CD14-positive monocyte (primary cell): ENCODE measurements at places on chromosomes 16 and 17.

- DNase-seq: peak; percentile 86
Measured at GRCh38 chr17:82205720-82206508, 6.7 kb downstream of the CCDC57 start.

GRCh38 chr17:73029991-73030390 is 62.5 kb downstream of the SLC39A11 start:
- no peak for DNase-seq

DNA sequence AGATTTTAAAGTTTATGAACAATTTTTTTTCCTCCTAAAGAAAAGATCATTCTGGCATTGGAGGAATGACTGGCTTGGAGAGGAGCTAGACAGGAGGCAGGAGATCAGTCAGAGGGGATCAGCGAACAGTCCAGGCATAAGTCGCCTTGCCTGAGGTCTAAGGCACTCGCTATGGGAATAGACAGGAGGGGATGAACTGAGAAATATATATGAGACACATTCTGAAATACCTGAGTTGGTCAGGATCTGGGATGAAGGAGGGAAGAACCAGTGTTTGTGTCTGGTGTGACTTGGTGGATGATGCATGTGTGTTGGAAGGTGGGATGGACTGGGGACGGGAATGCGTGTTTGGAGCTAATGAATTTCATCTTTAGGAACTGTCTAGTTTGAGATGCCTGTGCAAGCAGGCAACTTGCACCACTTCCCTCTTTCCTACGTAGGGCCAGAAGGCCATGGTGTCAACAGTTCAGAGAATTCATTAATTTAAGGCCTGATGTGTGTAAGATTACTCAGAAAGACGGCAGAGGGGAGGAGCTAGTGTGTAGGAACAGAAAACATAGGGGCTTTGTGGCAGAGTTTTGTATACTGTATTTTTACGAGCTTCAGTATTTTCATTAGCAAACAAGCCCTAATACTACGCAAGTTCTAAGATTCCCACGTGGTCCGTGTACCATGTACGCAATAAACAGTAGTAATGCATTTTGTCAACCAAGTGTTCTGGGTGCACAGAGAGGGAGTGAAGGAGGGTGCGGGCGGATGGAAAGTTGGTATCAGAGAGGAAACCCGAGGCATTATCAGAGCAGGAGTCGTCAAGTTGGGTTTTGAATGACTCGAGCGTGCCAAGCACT is 825 bp downstream of the HEATR6 start:
- DNase-seq: peak; percentile 59

DNA sequence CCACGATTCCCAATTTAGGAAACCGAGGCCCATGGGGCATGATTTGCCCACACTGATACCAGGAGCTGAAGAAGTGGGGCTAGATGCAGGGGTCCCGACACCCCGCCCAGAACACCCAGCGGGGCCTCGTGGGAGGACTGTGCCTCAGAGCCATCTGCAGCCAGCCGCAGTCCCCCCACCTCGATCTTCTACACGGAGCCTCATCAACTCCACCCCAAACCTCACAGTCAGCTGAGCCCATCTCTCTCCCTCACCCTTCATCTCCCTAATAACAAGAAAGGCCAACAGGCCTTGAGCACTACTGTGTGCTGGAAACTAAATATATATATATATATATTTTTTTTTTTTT is 4.2 kb downstream of the ITGAE start:
- DNase-seq: no peak

- peak; percentile 99 for DNase-seq
Measured at GRCh38 chr17:17836250-17836817, 452 bp downstream of the SREBF1 start.

DNA sequence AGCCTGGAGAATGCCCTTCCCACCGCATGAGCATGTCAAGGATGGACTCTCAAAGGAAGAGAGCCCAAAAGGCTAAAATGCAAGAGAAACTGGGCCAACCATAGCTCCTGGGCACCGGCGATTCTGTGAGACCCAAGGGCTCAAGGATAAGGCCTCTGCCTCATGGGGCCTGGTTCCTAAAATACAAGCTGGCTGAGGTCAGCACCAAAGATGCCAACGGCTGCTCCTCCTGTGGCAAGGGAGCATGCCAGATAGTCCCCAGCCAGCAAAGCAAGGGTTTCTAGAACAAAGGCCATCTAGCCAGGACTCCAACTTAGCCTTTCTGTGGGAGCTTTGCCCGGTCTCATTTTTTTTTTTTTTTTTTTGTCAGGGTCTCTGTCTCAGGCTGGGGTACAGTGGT is 20.1 kb downstream of the GPRC5B start:
- no peak for DNase-seq

DNA sequence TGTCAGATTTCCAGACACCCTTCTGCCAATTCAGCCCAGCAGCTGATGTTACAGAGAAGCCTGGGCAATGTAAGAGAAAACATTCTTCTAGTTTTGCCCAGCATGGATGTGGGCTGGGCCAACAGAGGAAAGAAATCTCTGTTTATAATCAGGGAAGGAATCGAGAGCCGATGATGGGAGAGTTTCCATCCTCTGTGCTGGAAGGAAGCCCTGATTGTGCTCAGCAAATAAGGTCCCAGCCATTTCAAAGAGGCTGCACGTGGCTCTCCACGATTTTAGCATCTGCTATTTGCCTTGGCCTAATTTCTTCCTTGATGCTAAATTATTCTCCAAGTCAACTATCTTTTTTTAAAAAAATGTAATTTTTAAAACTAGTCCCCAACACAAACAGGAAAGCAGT is 70.0 kb downstream of the IRX6 start:
- no peak for DNase-seq

DNA sequence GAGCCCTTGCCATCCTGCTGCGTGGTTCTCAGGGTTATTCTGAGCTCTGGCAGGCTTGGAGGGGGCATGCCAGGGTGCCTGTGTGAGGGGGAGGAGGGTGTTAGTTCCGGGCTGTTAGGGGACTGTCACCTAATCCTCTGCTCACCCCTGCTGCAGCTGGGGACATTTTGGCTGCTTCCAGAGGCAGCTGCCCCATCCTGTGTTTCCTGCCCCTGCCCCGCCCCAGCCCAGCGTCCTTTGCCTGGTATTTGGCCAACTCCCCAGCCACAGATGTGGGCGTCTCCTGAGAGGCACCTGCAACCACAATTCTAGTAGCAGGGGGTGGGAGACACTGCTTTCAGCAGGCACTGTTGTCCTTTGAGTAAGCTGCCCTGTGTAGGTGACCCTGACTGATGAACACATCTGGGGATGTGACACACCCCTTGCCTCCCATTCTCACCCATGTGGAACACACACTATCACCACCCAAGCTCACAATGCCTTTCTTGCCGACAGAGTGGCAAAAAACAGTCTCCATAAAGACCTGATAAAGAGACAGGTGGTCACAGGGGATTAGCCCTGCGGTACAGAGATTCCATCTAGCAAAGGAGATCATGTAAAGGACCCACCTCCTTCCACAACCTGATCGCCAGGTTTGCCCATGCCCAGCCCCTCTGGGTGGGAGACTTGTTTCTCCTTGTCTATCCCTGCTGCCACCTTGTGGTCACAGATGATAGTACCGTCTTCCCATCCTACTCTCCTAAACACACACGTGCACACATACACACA is at the start of gene CHRNE:
Gene CHRNE, minus strand, starts transcription at position 48 of the 768 bp plus-strand sequence. Its CDS starts 35 bp downstream, at position 13.
- DNase-seq: peak; percentile 62

DNA sequence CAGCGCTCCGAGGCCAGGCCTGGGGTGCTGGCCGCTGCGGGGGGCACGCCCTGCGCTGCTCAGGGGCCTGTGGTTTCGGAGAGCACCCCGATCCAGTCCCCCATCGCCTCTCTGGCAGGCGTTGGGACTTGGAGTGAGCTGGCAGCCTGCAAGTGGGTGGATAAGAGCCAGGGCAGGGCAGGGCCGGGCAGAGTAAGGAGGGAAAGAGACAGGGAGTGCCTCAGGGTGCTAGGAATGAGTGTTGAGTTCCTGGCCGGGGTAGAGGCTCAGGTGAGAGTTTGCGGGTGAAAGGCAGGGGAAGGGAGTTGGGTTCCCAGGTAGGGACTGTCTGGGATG is 1.3 kb downstream of the CDH13 start:
- DNase-seq: no peak

DNA sequence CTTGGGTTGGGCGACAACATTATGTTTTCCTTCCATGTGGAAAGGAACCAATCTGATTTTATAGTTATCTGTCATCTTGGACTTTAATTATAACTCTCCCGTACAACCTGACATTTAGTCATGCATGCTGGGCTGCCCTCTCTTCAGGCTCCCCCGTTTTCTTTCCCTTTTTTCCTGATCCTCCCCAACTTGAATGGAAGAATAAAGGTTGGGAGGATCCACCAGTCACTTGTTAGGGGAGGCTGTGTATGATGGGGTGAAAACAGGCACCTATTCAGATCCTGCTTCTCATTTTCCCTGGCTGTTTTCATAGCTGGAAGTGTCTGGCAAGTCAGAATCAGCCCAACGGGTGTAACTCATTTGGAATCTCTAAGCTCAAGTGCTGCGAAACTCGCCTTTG is 267.2 kb upstream of the SALL1 start:
- no peak for DNase-seq

DNA sequence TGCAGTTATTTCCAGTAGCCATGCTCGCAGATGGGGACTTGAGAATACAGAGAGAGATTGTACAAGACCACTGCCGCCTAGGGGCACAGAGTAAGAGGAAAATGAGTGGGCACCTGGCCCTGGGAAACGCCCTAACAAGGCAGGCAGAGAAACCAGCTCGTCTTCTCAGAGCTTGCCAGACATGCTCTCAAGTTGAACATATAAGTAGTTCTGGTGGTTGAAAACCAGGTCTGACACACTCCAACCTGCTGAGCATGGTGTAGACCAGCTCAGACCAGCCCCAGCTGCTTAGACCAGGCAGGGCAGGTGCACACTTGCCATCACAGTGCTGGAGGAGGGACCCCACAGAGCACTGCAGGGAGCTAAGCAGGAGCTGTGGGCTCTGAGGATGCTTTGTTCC is 250.5 kb downstream of the CPPED1 start:
- DNase-seq: no peak

- no peak for DNase-seq
Measured at GRCh38 chr16:4261557-4262172, 11.2 kb downstream of the TFAP4 start.

- no peak for DNase-seq
Measured at GRCh38 chr16:84281074-84281473, 13.6 kb upstream of the WFDC1 start.

GRCh38 chr16:79098907-79099306 is 501.6 kb downstream of the MAF start:
- peak; percentile 68 for DNase-seq

DNA sequence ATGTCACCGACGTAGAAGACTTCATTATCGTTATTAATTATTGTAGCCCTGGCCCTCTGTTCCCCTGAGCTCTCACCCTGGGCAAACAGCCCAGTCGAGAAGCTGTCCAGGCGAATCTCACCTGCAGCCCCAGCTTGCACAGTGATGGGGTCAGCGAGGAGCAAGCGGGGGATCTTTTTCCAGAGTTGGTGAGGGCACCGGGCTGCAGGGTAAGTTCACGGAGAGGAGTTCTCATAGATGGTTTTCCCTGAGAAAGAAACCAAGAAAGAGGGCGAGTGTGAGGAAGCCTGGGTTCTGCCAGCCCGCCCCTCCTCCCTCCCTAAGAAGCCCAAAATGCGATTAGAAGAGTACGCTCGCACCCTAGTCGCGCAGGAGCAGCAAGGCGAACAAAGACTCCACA is 436 bp downstream of the SPAG5 start:
- DNase-seq: no peak

GRCh38 chr16:7085776-7086175 is 246.9 kb upstream of the RBFOX1 start:
- DNase-seq: no peak

GRCh38 chr16:47925811-47926460 is 229.9 kb downstream of the ABCC12 start:
- no peak for DNase-seq

DNA sequence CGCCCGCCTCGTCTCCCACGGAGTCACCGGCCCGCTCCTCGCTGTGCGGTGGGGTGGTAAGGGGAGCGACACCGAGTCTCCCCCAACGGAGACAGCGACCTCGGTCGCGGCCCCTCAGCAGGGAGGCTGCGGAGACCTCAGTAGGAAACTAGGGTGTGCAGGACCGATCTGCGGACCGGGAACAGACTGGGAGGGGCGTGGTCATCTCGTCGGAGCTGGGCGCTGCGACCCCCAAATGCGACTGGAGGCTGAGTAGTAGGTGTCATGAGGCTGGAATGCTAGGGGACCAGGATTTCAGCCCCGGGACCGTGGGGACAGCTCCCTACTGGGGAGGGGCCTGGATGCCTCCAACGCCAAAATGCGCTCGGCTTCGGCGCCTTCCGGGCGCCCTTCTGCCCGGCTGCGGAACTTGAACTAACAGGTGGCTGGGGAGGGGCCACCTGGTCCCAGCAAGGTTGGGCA is 1.3 kb downstream of the CACNG4 start:
- DNase-seq: no peak

DNA sequence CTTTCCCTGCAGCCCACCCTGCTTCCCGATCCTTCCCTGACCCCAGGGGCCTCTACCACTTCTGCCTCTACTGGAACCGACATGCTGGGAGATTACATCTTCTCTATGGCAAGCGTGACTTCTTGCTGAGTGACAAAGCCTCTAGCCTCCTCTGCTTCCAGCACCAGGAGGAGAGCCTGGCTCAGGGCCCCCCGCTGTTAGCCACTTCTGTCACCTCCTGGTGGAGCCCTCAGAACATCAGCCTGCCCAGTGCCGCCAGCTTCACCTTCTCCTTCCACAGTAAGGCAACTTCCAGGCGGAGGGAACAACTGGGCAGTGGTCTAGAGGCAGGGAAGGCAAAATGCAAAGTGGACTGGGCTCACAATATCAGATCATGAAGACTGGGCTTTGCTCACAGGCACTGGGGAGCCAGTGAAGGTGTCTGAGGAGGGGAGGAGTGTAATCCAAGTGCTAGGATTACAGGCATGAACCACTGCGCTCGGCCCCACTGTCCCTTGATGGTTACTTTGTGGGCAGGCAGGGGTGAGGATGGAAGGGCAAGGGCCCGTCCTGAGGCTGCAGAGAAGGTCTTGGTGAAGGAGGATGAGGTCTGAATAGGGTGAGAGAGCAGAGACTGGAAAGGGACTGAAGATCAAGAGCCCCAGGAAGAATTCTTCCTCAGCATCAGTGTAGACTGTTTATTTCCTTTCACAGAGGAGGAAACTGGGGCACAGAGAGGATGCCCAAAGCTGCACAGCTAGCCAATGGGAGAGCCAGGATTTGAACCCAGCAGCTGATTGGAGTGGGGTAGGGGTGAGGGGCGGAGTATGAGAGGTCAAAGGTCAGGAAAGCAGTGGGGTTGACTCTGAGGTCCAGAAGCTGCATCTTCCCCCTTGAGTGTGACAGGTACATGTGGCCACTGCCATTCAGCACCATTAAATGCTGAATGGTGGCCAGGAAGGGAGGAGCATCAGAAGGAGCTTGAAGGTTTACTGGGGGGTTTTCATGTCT is 16.5 kb upstream of the ADGRG3 start:
- no peak for DNase-seq

DNA sequence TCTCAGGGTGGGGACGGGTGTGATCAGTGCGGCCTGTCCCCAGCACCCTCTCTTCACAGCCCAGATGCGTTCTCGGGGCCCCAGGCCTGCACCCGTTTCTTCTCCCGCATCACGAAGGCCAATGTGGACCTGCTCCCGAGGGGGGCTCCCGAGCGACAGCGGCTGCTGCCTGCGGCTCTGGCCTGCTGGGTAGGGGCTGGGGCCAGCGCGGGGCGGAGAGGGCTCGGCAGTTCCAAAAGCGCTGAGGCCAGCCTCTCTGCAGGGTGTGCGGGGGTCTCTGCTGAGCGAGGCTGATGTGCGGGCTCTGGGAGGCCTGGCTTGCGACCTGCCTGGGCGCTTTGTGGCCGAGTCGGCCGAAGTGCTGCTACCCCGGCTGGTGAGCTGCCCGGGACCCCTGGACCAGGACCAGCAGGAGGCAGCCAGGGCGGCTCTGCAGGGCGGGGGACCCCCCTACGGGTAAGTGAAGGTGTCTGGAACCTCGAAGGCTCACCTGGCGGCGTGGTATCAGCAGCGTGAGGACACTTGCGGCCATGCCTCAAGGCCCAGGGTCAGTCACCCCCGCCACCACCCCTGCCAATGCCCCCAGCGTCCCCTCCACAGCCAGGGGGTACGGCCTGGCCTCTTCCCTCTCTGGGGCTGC is 4.4 kb downstream of the MSLN start:
- DNase-seq: no peak
